OCI-LY7 (cell line): ENCODE measurements at places on chromosomes 1 and 21. TPM values are rescaled to one million over a fixed set of nuclear protein-coding genes. Genes with fewer than 3 reads are reported as not detected.

- DNase-seq, result no peak
These were observed 27.0 kb downstream of the SIM2 start for GRCh38 chr21:36725793-36726386.

- no peak for DNase-seq
These were observed 27.7 kb upstream of the VWA5B1 start for GRCh38 chr1:20262810-20263534.

DNA sequence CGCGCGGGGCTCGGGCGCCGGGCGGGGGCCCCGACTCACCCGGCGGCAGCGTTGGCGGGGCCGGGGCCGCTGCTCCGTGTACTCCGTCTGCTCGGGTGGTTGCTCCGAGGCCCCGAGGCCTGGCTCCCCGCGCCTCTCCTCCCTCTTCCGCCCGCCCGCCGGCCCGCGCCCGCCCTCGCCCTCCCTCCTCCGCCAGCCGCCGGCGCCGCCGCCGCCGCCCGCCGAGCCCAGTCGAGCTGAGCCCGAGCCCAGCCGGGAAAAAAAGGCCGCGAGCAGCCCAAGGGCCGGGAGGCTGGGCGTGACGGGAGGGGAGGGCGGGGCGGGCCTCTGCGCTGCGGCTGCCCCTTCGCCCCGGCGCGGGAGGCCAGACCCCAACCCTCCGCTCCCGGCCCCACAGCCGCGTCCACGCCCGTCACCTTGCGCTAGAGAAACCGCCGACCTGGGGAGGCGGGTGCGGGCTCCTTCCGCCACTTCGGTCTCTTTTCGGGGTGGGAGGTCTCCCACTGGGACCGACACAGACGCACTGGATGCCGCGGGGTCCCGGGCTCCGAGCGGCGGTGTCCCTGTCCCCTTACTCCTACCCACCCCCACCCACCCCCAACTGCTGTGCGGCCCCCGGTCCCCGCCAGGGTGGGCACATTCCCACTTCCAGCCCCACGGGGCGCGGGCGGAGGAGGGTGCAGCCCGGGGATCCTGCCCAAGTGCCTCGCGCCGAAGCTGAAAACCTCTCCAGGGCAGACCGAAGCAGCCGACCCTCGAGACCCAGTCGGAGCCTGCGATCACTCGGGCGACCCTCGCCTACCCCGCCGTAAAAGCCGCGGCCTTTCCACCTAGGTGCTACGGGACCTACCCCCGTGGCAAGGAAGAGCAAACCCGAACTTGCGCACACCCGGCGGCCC, at the start of gene CERS2:
TSS of gene CERS2 (minus strand) at position 256 of the 899 bp plus-strand sequence. CDS start 5,745 bp downstream, outside the sequence.
- peak; percentile 74 for DNase-seq

GRCh38 chr1:205748403-205749233, 1.4 kb downstream of the NUCKS1 start:
- peak; percentile 51 for DNase-seq

DNA sequence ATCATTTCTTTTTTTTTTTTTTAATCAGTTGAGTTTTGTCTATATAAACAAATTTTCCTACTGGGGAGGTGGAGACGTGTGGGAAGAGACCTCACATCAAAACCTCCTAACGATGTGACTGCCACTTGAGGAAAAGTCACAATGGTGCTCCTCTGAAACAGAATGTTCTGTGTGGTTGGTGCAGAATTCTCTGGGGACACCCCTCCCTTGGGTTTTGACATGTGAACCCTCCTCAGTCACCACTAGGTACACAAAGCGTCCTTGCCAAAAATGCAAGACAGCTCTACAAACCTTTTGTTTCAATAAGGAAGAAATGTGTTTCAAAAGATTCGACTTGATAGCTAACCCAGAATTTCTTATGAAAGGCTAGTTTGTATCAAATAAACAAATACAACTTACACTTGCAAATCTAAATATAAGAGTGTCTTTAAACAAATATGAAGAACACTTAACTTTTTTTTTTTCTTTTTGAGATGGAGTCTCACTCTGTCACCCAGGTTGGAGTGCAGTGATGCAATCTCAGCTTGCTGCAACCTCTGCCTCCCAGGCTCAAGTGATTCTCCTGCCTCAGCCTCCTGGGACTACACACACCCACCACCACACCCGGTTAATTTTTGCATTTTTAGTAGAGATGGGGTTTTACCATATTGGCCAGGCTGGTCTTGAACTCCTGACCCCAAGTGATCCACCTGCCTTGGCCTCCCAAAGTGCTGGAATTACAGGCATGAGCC, 9.3 kb downstream of the SLC25A24 start:
- peak; percentile 4 for DNase-seq

GRCh38 chr1:11523746-11524464, 45.0 kb downstream of the DISP3 start:
- no peak for DNase-seq

- no peak for DNase-seq
These were observed 23.3 kb downstream of the PIP5K1A start for GRCh38 chr1:151221616-151222015.

- no peak for DNase-seq
These were observed 53.4 kb upstream of the PRKACB start for GRCh38 chr1:84090447-84091245.

DNA sequence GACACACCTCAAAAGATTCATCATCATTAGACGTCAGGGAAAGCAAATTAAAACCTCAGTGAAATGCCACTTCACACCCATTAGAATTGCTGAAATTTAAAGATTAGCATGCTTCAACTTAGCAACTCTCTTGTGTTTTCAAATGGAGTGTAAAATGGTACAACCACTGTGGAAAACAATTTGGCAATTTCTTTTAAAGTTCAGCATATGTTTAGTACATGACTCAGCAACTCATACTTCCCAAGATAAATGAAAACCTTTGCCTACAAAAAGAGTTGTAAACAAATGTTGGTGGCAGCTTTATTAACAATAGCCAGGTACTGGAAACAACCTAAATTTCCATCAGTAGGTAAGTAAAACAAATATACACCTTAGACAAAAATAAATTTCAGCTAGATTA, 42.7 kb downstream of the ST3GAL3 start:
- DNase-seq, result no peak

GRCh38 chr1:11354893-11355553, 82.0 kb downstream of the UBIAD1 start:
- DNase-seq, result no peak

- DNase-seq, result no peak
These were observed 18.6 kb downstream of the OVAAL start for GRCh38 chr1:180577361-180577760.

DNA sequence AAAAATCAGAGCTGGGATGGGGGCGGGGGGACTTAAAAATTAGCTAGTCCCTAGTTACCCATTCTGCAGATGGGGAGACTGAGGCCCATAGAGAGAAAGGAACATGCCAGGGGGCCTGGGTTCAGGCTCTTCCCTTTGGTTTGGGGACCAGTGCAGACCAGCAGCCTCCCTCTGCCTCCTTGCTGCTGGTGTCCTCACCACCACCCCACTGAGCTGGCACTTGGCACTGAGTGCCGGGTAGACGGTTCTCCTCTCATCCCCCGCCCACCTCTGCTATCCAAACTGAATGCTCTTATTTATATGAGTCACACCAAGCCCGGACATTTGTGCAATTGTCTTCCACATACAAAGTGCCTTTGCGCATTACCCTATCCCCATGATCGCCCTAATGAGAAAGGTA, 39.2 kb downstream of the CAMK2N1 start:
- no peak for DNase-seq

DNA sequence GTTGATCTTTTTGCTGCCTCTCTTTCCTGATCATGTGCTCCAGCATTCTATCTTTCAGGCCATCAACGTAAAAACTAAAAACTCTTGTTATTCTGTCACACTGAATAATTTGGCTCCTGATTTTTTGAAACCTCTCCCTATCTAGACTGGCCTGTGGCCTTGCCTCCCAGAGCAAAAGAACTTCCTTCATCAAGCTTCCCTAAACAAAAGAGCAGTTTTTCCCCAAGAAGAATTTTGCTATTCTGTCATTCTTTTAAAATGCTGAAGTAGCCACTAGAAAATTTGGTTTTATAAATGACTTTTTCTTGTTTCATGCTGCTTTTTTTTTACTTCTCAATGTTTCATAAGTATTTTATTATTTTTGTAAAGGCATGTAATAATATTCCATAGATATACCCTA, 37.1 kb upstream of the CR2 start:
- no peak for DNase-seq

GRCh38 chr1:48341221-48341620, 118.7 kb downstream of the SLC5A9 start:
- DNase-seq, result no peak

- DNase-seq, result no peak
These were observed 35.6 kb upstream of the RNPC3 start for GRCh38 chr1:103489935-103490334.

DNA sequence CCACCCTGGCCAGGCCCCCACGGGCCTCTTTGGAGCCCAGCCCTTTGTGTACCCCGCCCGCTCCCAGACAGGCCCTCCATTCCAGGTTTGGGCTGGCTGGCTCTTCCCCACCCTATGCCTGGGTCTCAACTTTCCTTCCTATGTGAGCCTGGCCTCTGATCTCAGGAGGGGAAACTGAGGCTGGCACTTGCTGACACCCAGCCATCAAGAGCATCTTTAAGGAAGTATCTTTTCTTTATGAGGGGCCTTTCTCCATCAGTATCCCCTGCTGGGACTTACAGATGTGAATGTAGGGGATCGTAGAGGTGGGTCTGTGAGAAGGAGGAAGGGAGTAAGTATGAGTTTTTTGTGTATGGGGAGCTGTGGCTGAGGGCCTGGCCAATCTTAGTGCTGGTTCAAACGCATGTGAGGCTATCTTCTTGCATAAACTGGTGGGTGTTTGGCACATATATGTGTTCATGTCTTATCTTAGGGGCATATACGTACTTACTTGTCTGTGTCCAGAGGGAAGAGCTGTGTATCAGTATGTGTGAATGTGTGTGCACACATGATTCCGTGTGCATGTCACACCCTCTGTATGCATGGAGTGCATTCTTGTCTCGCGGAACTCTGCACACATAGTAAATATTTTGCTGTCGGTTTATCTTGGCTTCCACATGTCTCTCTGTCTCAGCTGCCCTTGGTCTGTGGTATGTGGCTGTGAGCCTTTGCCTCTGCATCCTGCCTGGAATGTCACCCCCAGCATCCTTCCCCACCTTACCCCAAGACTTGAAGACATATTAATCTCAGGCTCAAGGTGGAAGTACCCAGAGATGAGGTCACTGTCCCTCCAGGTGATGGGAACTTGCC, 5.4 kb downstream of the NECTIN4 start:
- no peak for DNase-seq

GRCh38 chr1:1402072-1402900, 3.2 kb upstream of the CCNL2 start:
- DNase-seq, result peak; percentile 40

DNA sequence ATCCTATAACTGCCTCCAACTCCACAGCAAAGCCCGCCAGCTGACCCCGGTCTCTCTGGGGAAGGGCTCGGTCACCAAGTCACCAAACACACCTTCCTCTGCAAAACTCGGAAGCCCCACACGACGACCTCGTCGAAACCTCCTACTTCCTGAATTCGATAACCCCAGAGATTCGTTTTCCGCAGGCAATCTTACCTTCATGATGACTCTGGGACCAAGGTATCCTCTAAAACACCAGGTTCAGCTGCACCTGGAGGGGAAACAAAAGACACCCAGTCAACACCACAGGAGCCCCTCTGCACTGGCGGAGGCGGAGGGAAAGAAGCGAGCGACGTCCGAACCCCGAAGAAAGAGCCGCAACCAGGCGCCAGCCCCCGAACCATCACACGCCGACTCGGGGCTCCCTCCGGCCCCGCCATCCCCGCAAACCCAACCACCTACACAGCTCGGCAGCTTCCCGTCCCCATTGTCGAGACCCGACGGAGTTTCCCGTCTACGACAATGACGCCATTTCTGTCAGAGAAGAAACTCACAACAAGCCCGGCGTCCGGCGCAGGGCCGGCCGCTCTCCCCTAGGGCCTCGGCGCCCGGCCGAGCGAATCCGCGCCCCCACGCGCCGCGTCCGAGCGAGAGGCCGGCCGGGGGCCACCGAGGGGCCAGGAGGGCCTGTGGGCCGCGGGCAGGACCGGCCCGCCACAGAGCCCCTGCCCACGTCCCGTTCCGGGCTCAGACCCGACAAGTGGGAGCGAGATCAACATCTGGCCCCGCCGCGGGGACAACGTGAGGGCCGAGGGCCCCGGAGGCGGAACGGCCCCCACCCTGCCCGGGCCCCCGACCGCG, 1.0 kb downstream of the ARID4B start:
- DNase-seq, result peak; percentile 73

- DNase-seq, result no peak
These were observed 50.9 kb downstream of the PIGK start for GRCh38 chr1:77168358-77168757.

- DNase-seq, result no peak
These were observed 88.3 kb downstream of the KCNJ6 start for GRCh38 chr21:37827913-37828312.

DNA sequence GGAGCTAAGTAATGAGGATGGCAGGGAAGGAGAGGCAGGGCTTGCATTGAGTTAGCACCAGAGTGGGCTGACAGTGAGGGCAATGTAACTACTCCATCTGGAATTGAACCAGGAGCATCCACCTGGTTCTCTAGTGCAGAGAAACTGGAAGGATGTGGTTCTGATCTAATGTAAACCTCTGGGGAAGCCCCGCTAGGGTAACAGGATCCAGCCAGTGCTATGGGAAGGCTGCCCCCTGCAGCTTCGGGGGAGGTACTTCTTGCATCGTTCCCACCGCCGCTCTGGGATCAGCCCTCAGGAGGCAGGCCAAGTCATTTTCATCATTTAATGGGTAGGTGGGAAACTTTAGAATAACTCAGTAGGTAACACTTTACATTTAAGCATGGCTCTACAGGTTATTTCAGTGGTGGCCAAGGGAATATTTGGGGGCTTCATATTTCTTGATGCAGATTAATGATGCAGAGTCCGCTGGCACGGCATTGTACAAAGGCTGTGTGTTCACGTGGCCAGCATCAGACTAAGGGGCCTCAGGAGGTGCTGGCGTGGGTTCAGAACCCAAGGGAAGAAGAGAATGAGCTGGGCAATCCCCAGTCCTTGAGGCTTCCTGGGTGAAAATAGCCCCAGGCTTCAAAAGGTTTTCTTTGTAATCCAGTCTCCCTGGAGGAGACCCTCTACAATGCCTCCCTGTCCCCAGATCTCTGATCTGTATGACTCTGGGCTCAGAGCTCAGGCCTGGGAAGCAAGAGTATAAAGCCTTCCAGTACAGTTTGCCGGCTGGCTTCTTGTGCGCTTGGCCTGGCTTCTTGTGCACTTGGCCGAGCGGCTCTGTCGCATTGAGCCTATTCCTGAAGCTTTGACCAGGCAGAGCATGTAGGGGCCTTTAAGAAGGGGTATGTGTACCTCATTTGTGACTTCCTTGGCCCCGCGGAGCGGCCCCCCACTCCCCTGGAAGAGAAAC, 26.4 kb upstream of the KAZN start:
- DNase-seq, result peak; percentile 69

GRCh38 chr1:203828503-203828902, 32.9 kb upstream of the SNRPE start:
- DNase-seq, result no peak

GRCh38 chr21:41598561-41599431, 90.8 kb upstream of the TMPRSS2 start:
- peak; percentile 20 for DNase-seq

DNA sequence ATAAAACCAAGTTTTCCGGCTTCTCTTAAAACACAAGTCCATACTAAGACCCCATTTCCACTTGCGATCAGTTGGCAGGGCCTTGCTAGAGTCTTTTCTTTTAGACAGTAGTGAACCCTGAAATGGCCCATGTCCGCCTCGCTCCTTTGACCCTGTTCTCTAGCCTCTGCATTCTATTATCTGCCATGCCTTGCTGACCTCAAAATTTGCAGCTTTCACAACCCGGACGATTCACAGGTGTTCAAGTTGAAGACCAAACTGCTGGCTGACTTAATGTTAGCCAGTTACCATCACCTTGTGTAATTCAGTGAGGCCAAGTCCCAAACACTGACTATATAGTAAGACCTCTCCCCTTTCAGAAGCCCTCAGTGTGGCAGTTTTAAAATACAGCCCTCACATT, 174.2 kb downstream of the PCP4 start:
- no peak for DNase-seq

MTARC2 gene
- total RNA-seq, result not detected in 2 replicates

SYT11 gene
- total RNA-seq, result 56.8 and 60.8 TPM in 2 replicates

ATP6V1G3 gene
- total RNA-seq, result 0.90 TPM in 1 of 2 replicates, not detected in the other
